ENCODE measurements at places on chromosomes 11 and 22. TPM values are rescaled to one million over a fixed set of nuclear protein-coding genes. Genes with fewer than 3 reads are reported as not detected.
A peak's percentile ranks its signal among the peaks of the same experiment; 100 is the strongest.

DNA sequence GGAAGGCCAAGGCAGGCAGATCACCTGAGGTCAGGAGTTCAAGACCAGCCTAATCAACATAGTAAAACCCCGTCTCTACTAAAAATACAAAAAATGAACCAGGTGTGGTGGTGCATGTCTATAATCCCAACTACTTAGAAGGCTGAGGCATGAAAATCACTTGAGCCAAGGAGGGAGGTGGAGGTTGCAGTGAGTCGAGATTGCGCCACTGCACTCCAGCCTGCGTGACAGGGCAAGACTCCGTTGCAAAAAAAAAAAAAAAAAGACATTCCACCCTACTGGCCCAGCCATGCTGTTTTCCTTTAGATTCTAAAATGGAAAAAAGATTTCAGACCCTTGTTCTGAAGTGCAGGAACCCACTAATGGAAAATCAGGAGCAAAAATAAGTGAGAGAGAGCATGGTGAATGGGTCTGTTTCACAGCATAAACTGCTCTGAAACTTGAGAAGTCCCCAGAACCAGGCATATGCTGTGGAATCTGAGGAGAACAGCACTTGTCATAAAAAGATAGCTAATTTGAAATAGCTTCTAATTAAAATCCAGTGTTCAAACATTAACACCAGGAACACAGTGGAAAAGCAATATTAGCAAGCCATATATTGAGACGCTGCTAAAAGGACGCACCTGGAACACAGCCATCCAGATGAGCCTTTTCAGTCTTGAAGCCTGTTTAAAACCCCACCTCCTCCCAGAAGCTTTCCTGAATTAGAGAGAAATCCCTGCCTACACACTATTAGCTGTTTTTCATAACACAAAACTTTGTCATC lies 66.3 kb upstream of the CHRM4 start:
- DNase-seq: no peak

GRCh38 chr22:44737406-44738346 lies 14.7 kb upstream of the ARHGAP8 start:
- no peak for DNase-seq

- no peak for DNase-seq
Observed at GRCh38 chr22:23098718-23099530, 28.6 kb downstream of the GNAZ start.

DNA sequence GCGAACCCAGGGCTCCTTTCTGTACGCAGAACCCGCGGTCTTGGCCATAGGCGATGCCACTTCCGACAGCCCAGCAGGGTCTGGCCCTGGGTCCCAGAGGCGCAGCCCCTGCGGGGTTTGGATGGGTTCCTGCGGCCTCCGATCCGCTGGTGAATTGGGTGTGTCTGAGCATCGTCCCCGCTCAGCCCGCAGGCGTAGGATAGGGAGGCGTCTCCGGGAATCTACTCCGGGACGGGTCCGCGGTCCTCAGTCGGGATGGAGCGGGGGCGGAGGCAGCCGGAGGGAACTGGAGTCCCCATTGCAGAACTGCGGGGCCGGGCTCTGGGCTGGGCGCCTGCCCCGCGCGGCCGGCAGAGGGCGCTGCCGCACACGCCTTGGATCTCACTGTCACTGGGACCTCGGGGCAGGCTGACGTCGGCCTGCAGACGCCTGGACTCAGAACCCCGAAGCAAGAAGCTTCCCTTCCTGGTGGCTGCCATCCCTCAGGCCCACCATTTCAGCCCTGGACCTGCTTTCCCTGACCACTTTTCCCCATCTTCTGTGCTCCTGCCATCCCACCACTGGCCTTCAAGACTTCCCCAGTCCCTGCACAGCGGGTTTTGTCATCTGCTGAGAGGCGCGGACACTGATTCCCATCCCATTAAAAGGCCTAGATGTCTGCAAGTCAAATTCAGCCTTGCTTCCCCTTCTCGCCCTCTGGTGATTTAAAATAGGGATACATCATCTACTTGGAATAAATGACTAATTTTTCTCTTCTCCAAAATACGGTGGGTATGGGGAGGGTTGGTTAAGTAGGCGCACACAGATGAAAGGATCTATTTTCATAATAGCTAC lies 38.3 kb upstream of the CREB3L1 start:
- DNase-seq: peak; percentile 72

GRCh38 chr11:15266999-15267398 lies 152.3 kb downstream of the INSC start:
- no peak for DNase-seq

- no peak for DNase-seq
Observed at GRCh38 chr11:67266449-67267187, at the start of gene GRK2. TSS of gene GRK2 (plus strand) at chr11:67266473. CDS start at chr11:67266700, 227 bp downstream.

OR6T1 gene
- total RNA-seq: not detected

AQP11 gene
- 0.55 TPM for total RNA-seq

USP2 gene
- total RNA-seq: 20.8 TPM

TRIM29 gene
- total RNA-seq: 1,522 TPM
